ENCODE measurements at places on chromosomes 6 and 20. TPM values are rescaled to one million over a fixed set of nuclear protein-coding genes. Genes with fewer than 3 reads are reported as not detected.

Gene CGA
- total RNA-seq = 30.3 TPM

Gene VTA1
- 49.9 TPM for total RNA-seq

Gene MAS1
- total RNA-seq = not detected

Gene RFX6
- 23.9 TPM for total RNA-seq

Gene GDAP1L1
- 1.8 TPM for total RNA-seq

Gene SCGN
- 47.1 TPM for total RNA-seq

Gene BPI
- total RNA-seq = not detected

Gene CST2
- 2.6 TPM for total RNA-seq

Gene MCHR2
- not detected for total RNA-seq

Gene PLG
- 0.46 TPM for total RNA-seq

Gene FKBP1C
- 0.79 TPM for total RNA-seq

Gene GLP1R
- total RNA-seq = 1.6 TPM

- no peak for DNase-seq
Measured at GRCh38 chr20:49790077-49790798, 22.4 kb upstream of the SLC9A8 start.

DNA sequence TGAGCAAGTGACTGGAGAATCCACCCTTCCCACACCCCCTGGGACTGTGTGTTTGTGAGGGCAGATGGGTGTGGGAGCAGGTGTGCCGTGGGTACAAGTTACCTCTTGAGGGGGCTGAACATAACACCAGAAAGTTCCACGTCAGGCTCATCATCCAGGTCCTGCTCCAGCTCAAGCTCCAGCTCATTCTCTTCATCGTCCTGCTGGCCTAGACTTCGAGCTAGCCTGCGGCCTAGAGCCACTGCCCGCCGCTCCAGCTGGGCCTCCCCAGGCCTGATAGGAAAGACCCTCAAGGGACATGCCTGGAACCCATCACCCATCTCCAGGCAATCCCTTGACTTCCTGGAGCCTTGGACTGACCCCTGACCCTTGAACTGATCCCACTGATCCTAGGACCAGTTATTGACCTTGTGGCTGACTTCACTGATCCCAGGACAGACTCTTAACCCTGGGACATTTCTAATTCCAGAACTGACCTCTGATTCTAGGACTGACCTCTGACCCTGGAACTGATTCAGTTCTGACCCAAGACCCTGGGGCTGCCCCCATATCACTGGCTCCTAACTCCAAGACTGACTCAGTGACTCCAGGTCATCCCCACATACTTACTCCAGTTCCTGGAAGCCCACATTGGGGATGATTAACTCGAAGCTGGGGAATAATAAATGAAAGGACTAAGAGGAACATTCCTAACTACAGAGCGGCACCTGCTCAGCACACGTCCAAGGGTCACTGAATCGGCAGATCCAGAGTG lies 11.8 kb upstream of the SPAG4 start:
- no peak for DNase-seq

DNA sequence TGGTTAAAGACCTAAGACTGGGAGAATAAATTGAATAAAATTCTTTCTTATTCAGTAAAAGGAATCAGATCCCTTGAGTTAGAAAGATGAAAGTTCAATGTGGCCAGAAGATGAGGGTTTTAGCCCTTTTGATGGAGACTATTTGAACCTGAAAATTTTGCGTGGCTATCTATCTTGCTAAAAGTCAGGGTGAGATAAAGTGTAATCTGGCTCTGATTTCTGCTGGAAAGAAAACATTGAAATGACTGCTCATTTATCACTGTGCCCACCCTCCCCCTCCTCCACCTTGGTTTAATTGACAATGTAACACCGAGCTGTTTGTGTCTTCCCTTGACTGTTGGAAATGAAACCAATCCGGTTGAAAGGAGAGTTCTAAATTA lies 32.9 kb upstream of the TCF21 start:
- DNase-seq = no peak

- DNase-seq = no peak
Measured at GRCh38 chr6:11761744-11762620, 16.6 kb downstream of the ADTRP start.

- no peak for DNase-seq
Measured at GRCh38 chr6:163940705-163941623, 526.4 kb downstream of the QKI start.

- DNase-seq = no peak
Measured at GRCh38 chr6:149154261-149154821, 163.2 kb upstream of the TAB2 start.

GRCh38 chr20:45500022-45500421 lies 15.4 kb downstream of the SPINT3 start:
- DNase-seq = no peak

DNA sequence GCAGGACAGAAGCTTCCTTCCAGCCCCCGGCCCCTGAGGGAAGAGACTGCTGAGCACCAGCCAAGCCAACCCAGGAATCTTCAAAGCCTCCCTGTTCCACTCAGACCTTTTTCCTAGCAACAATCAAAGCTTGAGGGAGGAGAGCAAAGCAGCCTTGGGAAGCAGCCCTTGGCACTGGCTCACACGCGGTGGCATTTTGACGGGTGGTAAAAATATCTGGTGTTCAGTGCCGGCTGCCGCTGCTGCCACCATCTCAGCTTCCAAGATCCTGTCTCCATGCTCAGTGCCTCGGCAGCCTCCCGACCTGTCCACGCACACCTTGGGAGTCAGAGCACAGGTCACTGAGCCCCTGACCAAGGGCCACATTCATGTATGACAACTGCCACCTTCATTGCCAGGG lies 170.1 kb downstream of the LRFN2 start:
- DNase-seq = no peak

DNA sequence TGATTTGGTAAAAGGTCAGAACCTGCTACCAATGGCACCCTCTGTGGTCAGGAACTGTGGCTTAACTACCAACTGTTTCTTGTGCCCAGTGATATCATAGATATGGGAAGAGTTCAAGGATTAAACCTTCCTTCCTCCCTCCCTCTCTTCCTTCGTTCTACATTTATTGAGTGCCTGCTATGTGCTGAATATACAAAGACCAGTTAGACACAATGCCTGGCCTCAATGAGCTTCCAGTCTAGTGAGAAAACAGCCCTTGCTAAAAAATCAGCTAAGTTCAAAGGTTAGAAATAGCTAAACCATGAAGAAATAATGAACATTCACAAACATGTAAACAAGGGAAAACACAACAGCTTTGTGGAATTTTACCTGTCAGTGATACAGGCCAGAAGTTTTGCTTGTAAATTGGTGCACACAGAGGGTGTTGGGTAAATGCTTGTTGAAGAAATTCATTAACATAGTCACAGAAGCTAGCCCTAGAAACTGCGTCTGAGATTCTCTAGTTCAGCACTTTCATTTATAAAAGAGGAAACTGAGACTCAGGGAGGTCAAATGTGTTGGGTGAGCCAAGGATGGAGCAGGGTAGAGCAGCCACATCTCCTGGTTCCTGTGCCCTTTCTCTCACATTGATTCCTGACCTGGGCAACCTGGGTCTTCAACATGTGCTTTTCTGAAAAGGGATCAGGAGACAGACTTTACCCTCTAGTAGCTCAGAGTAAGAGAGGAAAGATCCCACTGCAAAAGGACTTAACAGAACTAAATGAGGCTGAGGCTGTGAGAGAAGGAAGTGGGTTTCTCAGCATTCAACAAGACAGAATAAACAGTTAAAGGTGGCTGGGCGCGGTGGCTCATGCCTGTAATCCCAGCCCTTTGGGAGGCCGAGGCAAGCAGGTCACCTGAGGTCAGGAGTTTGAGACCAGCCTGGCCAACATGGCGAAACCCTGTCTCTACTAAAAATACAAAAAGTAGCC lies 14.4 kb upstream of the FOXO3 start:
- DNase-seq = no peak

DNA sequence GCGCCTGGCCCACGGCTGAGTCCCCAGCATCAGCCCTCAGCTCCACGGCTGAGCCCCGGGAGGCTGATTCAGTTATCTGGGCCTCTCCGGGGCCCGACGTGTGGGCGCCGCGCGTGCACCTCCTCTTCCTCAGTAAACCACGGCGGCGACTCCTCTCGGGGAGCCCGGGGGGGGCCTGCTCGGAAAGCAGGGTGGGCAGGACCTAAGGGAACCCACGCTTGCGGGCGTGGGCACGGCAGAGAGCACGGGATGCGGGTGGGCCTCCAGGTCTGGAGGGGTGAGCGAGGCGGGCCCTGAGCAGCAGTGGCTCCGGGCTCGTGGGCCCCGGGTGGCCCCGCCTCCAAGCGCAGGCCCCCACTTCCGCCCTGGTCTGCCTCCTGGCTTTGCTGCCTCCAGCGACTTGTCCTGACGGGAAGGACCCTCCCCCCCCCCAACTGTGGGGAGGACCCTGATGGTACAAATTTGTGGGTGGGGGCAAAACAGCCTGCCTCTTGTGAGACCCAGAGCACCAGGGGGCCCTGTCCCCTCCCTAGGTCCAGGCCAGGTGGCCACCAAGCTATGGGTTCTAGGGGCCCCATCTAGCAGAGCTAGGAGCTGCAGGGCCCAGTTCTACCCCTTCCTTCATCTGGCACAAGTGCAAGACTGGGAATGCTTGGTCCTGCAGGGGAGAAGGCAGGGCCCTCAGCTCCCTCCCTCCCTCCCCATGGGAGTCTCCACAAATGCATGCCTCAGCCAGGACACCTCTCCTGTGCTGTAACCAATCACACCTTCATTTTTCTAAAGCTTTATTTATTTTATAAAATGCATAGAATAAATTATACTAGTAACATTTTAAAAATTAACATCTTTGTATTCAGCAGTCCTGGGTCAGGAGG lies 16.9 kb downstream of the UCKL1 start:
- DNase-seq = no peak

GRCh38 chr6:26475823-26476729 lies 18.3 kb downstream of the BTN2A1 start:
- DNase-seq = no peak

GRCh38 chr6:7827142-7827541 lies 83.4 kb downstream of the TXNDC5 start:
- no peak for DNase-seq

DNA sequence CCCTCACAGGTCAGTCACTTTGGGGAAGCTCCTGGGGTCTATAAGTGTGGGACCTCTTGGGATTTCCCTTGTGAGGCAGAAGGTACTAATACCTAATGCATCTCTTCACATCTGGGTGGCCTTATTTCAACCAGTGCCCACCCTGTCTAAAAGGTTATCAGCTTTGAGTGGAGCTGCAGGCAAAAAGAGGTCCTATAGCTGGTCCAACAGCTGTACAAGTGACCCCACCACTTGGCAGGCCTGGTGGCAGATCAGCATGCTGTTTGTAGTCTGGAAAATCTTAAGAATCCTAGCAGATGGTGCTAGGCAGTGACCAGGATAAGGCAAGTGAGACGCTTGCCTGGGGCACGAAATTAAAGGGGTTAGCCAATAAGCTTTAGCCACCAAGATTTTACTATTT lies 51.6 kb upstream of the GTSF1L start:
- no peak for DNase-seq

GRCh38 chr20:39800111-39800510 lies 838.0 kb downstream of the DHX35 start:
- no peak for DNase-seq

- no peak for DNase-seq
Measured at GRCh38 chr6:121838842-121839241, 403.4 kb downstream of the GJA1 start.

- no peak for DNase-seq
Measured at GRCh38 chr20:61492065-61492464, 240.0 kb downstream of the CDH4 start.

DNA sequence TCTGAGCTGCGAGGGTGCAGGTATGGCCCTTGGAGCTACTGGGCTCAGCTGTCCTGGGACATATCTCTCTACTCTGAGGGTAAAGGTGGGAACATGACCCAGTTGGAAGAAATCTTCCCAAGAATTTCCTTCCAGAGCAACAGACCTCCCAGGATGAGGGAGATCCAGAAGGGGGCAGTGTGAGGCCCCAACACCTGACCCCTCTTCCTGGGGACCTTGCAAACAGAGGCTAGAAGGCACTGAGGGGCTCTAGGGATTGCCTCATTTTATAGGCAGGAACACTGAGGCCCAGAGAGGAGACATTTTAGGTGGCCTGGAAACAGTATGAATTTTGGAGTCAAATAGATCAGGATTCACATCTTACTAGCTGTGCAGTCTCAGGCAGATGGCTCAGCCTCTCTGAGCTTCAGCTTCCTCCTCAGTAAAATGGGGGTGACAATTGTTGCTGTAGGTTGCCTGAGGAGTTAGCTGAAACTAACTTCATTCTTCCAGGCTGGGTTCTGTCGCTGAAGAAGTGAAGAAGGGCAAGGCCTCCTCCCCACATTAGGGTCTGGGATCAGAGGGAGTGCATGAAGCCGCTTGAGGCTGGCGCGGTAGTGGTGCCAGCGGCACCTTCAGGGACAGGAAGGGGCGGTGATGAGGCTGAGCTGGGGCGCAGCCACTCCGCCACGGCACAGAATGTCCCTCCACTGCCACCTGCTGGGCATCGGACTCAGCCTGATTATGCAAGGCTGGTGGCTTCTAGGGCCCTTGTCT lies 11.4 kb downstream of the KCNK17 start:
- DNase-seq = peak; percentile 86

- DNase-seq = no peak
Measured at GRCh38 chr6:27693766-27694546, 218.2 kb downstream of the OR2B2 start.

- no peak for DNase-seq
Measured at GRCh38 chr20:23632711-23633573, 4.8 kb downstream of the CST3 start.

DNA sequence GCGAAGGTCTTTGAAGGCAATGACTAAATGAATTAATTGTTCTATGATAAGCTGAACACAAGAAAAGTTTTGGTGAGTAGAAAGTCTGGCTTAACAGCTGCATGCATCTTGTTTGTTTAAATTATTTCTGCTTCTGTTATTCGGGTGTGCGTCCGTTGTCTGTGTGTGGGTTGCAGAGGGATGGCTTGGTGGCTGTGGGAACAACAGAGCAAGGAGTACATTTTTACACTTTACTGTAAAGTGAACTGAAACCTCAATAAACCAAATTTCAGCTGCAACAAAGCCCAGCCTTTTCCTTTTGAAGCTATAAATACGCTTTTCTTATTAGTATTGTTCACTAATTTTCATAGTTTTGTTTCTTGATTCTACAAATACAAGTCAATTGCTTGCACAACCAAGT lies 3.5 kb upstream of the LAMP5 start:
- no peak for DNase-seq

DNA sequence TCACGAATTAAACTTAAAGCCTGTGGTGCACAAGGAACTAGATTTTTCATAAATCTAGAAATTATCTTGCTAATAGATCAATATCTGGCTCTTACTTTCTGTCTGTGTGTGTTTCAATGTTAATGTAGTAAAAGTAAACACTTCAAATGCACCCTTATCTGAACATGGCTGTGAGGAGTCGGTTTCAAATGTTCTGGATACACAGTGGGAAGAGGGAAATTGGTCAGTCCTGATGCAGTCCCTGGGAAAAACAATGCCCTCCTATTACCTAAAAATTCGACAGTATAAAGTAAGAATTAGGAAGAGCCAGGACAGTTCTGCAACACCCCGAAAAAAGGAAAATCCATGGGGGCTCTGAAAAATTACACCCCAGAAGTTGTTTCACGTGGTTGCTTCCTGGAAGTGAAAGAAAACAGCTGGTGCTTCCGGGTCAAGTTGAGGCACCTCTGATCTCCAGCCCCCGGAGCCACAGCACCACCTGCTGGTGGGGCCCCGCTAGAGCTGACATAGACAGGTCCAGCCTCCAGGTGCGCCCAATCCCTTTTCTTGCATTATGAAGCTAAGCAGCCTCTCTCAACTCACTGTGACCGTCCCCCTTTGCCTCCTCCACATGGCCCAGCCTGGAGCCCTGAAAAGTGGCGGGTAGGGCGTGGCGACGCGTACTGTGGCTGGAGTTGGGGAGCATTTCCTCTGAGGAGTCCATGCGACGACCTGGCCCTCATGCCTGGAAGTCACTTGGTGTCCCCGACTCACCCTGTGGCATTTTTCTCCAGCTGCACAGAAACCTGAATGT lies 8.3 kb downstream of the SEMG2 start:
- no peak for DNase-seq

GRCh38 chr6:160135907-160136655 lies 14.5 kb downstream of the SLC22A1 start:
- no peak for DNase-seq
